ENCODE measurements at places on chromosomes 3 and 15.

DNA sequence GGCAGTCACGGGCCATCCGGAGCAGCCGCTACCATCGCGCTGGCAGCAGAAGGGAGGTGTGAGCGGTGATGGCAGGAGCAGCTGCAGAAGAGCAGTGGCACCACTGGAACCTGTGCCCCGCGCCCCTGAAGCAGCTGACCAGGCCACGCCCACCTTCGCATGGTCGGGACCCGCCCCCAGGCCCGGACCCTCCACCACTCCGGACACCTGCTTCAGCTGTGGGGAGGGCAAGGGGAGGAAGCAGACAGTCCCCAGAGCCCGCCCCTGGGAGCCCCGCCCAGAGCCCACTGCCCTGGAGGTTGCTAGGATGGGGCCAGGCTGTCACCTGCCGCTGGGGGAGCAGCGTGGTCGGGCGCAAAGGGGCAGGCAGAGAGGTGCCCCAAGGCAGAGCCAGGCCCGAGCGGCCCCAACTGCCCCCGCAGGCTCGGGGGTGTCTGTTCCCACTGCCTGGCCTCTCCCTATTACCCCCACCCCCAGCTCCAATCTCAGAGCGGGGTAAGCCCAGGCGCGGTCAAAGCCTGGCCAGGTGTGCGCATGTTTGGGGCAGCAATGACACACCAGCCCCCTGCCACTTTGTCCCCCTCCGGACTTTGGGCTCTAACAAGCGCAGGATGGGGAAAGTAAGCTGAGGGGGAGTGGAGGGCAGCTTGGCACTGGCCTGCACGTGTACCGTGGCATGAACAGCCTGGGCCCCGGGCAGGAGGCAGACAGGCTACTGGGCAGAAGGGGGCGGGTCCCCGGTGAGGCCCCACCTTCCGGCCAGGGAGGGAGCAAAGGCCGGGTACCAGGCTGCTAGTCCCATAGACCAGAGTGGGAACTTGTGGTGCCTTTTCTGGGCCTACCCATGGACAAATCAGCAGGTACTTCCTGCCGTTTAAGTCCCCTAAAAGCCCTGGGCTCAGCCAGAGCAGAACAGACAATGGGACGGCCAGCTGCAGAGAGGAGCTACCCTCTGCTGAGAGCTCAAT, 8.7 kb downstream of the SPCS1 start:
- H3K27ac ChIP-seq, result no peak overlapping the region
- no peaks in the 10 kb centered on the region for H3K4me1 ChIP-seq
- H3K36me3 ChIP-seq, result peaks cover 38% of the 10 kb centered on the region
- H3K4me3 ChIP-seq, result no peak overlapping the region
- no peaks in the 10 kb centered on the region for H3K27me3 ChIP-seq

GRCh38 chr15:98428253-98428989, 219.9 kb upstream of the IGF1R start:
- peak overlapping the region; percentile 37 for H3K27ac ChIP-seq
- H3K27me3 ChIP-seq, result no peaks in the 10 kb centered on the region
- no peak for DNase-seq
- no peaks in the 10 kb centered on the region for H3K36me3 ChIP-seq
- H3K4me1 ChIP-seq, result peaks cover 3% of the 10 kb centered on the region

- H3K27me3 ChIP-seq, result no peaks in the 10 kb centered on the region
- no peak for DNase-seq
- H3K4me1 ChIP-seq, result no peaks in the 10 kb centered on the region
- no peaks in the 10 kb centered on the region for H3K36me3 ChIP-seq
- H3K4me3 ChIP-seq, result no peak overlapping the region
These were observed 3.5 kb downstream of the PFN2 start for GRCh38 chr3:149967086-149967685.

DNA sequence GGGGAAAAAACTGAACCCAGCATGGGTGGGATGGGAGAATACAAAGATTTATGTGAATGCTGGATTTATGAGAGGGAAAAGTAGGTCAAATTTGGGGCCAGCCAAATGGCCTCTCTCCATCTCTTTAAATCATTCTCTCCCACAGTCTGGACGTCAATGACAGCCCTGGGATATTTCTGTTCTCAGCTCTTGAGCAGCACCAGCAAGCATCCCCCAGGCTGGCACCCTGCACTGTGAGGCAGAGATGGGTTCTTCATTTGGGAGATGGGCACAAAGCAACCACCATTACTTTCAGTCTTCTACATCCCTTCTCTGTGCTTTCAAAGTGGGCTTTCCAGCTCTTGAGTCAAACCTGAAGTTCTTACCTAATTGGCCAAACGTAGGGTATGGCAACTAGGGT, 321.0 kb downstream of the NTRK3 start:
- H3K27ac ChIP-seq, result no peak overlapping the region
- H3K27me3 ChIP-seq, result no peaks in the 10 kb centered on the region
- no peak for DNase-seq
- no peaks in the 10 kb centered on the region for H3K36me3 ChIP-seq

DNA sequence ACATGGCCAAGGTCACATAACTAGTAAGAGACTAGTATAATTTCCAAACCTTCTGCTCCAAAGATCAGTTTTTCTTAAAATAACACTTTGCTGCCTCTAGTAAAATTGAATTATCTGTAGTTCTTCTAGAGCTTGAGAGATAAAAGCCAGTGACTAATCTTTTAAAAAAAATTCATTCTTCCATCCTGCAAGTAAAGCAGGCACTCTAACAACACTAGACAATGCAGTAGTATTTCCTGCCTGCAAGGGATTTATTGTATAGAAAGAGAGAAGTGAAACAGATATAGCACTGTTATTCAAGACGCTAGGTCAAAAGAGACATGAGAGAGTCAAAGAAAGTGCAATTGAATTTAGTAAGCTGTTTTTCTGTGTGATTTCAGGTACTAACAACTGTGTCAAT, 159.5 kb upstream of the TBC1D5 start:
- H3K27me3 ChIP-seq, result no peaks in the 10 kb centered on the region
- no peak overlapping the region for H3K4me3 ChIP-seq
- H3K27ac ChIP-seq, result no peak overlapping the region
- DNase-seq, result no peak

- DNase-seq, result no peak
- no peaks in the 10 kb centered on the region for H3K4me1 ChIP-seq
These were observed 22.0 kb upstream of the GNB5 start for GRCh38 chr15:52213206-52213605.

- H3K27ac ChIP-seq, result no peak overlapping the region
- H3K27me3 ChIP-seq, result peaks cover 9% of the 10 kb centered on the region
- H3K36me3 ChIP-seq, result no peaks in the 10 kb centered on the region
- peaks cover 9% of the 10 kb centered on the region for H3K4me1 ChIP-seq
- peak overlapping the region; percentile 13 for H3K4me3 ChIP-seq
These were observed 220.0 kb downstream of the MEIS2 start for GRCh38 chr15:36880224-36880912.

DNA sequence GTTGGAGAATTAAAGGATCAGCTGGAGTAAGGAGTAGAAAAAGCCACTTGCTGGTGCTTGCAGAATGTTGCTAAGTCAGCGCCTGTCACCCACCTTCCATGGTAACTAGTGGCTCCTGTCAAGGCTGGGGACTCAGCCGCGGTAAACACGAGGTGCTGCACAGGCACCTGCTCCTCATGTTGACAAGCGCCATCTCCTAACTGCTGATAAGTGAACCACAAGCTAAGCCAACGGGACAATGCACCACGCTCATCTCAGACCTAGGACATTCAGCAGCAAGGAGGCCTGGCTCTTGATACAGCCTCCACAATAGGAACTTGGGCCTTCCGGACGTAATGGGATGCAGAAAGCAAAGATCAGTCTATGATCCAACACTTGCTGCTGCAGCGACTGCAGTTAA, 264.4 kb downstream of the OCA2 start:
- H3K27me3 ChIP-seq, result no peaks in the 10 kb centered on the region
- no peak overlapping the region for H3K27ac ChIP-seq
- no peaks in the 10 kb centered on the region for H3K36me3 ChIP-seq
- DNase-seq, result no peak
- no peaks in the 10 kb centered on the region for H3K4me1 ChIP-seq

GRCh38 chr15:78208887-78209645, 25.3 kb downstream of the ACSBG1 start:
- no peak for DNase-seq
- peak overlapping the region; percentile 78 for H3K27ac ChIP-seq
- H3K4me3 ChIP-seq, result no peak overlapping the region
- no peaks in the 10 kb centered on the region for H3K36me3 ChIP-seq
- peaks cover 79% of the 10 kb centered on the region for H3K4me1 ChIP-seq

DNA sequence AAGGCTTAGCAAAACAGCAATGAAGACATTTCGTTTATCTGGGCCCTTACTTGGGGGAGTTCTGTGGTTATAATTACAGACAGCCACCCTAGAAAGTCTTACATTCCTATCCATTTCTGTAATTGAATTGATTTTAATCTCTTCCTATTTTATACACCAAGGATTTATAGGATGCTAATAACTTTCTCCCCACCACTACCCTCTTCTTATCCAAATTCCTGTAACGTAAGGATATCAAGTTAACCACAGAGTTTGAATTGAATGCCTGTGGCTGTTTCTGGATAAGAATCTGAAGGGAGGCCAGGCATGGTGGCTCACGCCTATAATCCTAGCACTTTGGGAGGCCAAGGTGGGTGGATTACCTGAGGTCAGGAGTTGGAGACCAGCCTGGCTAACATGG, 78.6 kb downstream of the MLH1 start:
- H3K36me3 ChIP-seq, result peaks cover 90% of the 10 kb centered on the region
- H3K27me3 ChIP-seq, result no peaks in the 10 kb centered on the region
- no peak overlapping the region for H3K4me3 ChIP-seq
- H3K4me1 ChIP-seq, result no peaks in the 10 kb centered on the region
- no peak overlapping the region for H3K27ac ChIP-seq

- DNase-seq, result no peak
- peak overlapping the region; percentile 47 for H3K27ac ChIP-seq
- H3K27me3 ChIP-seq, result no peaks in the 10 kb centered on the region
- no peak overlapping the region for H3K4me3 ChIP-seq
- H3K4me1 ChIP-seq, result peaks cover 33% of the 10 kb centered on the region
These were observed 21.0 kb downstream of the H1-8 start for GRCh38 chr3:129563850-129564535.
